ENCODE measurements at places on chromosomes 5 and 9.

DNA sequence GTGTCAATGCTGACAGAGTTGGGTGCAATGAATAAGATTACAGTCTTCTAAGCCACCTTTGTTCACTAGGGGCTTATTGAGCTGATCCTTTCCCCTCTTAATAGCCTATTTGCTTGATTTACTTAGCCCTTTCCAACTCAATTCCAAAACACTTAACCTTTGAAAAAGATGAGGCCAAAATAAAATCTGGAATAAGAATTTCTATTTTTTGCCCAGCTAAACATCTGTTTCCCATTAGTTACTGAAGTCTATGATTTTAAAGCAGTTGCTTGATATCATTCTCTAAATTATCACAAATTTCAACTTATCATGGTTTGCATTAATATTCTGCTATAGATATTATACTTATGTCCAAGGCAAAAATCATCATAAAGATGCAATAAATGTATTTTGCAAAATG is 1272.0 kb upstream of the ACO1 start:
- no peak for DNase-seq

- DNase-seq: no peak
These were observed 19.0 kb downstream of the PHAX start for GRCh38 chr5:126619781-126620180.

- peak; percentile 44 for DNase-seq
These were observed 66.6 kb downstream of the NPR3 start for GRCh38 chr5:32777733-32778132.

DNA sequence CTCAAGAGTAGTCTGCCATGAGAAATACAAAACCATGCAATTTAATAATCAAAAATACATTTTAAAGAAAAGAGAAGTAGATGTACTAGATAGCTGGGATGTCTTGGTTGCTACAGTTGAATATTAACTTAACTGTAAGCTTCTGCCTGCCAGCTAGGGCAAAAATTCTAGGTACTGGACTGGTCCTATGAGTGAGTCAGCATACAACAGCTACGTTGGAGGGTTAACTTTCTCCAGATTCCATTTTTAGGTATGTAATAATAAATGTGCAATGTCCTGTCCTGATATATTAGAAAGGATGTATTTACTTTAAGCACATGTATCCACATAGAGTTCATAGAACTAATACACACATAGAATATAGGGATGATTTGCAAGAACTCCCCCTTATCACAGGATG is 230.1 kb downstream of the CAAP1 start:
- DNase-seq: no peak

- no peak for DNase-seq
These were observed 13.4 kb upstream of the GRHPR start for GRCh38 chr9:37408933-37409710.

DNA sequence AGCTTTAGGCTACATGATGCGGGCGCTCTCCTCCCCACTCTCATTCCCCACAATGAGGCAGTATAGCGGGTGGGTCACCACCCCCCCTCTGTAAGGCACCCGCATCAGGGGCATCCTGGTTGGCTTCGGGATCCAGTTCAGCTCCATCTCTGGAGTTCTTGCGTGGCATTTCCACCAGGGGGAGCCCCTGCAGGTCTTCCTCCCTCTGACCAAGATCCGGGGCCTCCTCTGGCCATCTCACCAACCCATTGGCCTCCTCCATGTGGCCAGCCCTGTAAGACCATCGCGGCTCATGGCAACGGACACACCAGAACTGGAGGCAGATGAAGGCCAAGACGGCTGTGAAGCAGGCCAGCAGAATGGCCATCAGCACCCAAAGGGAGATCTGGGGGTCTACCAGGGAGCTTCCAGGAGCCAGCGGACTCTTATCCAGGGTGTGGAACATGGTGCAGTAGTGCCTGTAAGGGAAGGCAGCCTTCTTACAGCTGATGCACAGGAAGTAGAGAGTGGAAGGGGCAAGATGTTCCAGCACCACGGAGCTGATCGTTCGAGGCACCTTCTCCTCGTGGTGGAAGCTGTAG is 77.0 kb downstream of the CYFIP2 start:
- DNase-seq: peak; percentile 74
